Activated CD4-positive, alpha-beta T cell treated with anti-CD3 and anti-CD28 coated beads, Interleukin-2, amount 10 ng/mL, durations not matched to agents 24 days and 14 days (primary cell): ENCODE measurements at places on chromosomes 6 and 20. TPM values are rescaled to one million over a fixed set of nuclear protein-coding genes. Genes with fewer than 3 reads are reported as not detected.

TPBG gene
- not detected in 2 replicates for total RNA-seq

GRIK2 gene
- total RNA-seq, result not detected in 2 replicates

TRIM31 gene
- 0.09 TPM in 1 of 2 replicates, not detected in the other for total RNA-seq

CHRNA4 gene
- not detected in 2 replicates for total RNA-seq

CRISP2 gene
- total RNA-seq, result not detected in 2 replicates

ZNF292 gene
- total RNA-seq, result 61.2 and 63.7 TPM in 2 replicates

NEDD9 gene
- 31.9 and 36.9 TPM in 2 replicates for total RNA-seq

WASF1 gene
- 1.2 and 2.2 TPM in 2 replicates for total RNA-seq

PPP1R3G gene
- 0.05 TPM in 2 replicates for total RNA-seq

MATN4 gene
- total RNA-seq, result 1.2 and 1.5 TPM in 2 replicates

RAD21L1 gene
- total RNA-seq, result not detected in 2 replicates

CCN6 gene
- 0.26 and 0.72 TPM in 2 replicates for total RNA-seq

TMC2 gene
- total RNA-seq, result not detected in 2 replicates

SYTL3 gene
- total RNA-seq, result 102 and 106 TPM in 2 replicates

NKX2-4 gene
- total RNA-seq, result not detected in 2 replicates

TGIF2 gene
- 55.2 and 55.7 TPM in 2 replicates for total RNA-seq

RPS6KA2 gene
- total RNA-seq, result 2.8 and 3.1 TPM in 2 replicates

SIRPA gene
- total RNA-seq, result 0.05 TPM in 1 of 2 replicates, not detected in the other
